ENCODE measurements at places on chromosomes 2 and 18. TPM values are rescaled to one million over a fixed set of nuclear protein-coding genes. Genes with fewer than 3 reads are reported as not detected.

GNAL gene
- 23.8 TPM for total RNA-seq

DNA sequence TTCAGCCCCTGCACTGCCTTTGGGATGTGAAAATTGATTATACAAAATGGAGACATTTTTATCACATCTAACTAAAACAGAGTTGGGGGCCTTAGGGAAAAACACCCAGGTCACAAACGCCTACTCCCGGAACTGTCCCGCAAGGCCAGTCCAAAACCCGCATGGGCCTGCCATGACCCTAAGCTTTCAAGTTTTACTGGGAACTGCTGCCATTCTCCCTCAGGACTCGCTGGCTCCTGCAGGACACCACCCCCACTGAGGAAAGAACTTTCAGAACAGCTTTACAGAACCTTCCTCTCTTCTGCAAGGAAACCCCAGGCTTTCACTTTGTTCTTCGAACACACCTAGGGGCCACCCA, 320.4 kb upstream of the HS6ST1 start:
- peaks cover 20% of the 10 kb centered on the region for H3K4me1 ChIP-seq

DNA sequence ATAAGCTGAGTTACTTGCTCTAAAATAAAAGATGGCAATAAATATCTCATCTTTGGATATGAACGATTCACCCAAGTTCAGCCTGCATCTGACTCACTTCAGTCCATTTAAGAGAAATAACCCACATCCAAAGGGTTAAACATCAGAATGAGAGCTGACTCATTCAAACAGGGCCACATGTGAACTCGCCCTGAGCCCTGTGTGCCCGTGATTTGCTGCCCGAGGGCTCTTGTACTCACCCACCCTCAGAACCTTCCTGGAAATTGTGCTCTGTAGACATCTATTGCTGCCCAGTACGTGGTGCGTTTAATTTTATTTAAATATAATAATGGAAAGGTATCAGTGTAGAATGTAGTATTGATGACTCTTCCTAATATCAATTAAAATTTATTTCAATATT, 66.9 kb upstream of the RBM44 start:
- H3K4me1 ChIP-seq: peaks cover 10% of the 10 kb centered on the region
- H3K27me3 ChIP-seq: no peaks in the 10 kb centered on the region
- H3K27ac ChIP-seq: no peak overlapping the region
- peaks cover 3% of the 10 kb centered on the region for H3K36me3 ChIP-seq
- no peak overlapping the region for H3K4me3 ChIP-seq
- DNase-seq: no peak

MXD1 gene
- 3.7 TPM for total RNA-seq

- no peaks in the 10 kb centered on the region for H3K27me3 ChIP-seq
- H3K27ac ChIP-seq: no peak overlapping the region
Measured at GRCh38 chr2:111523009-111523408, 361.0 kb downstream of the ANAPC1 start.

DNA sequence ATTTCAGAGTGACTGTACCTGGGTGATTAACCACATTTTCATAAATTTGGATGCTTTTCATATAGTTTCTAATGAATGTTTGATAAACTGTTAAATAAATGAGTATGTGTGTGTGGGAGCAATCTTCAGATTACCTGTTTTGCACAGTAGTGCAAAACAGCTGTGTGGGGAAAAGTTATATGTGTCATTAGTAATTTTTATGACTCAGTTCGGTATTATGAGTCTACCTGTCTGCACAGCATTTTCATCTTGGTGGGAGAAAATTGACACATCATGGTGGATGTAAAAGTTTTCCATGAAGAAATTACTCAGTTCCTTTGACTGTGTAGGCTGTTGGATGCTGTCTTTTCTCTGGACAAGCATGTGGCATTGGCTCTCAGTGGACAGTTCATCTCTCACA, 43.8 kb downstream of the LTBP1 start:
- no peak for DNase-seq
- no peaks in the 10 kb centered on the region for H3K27me3 ChIP-seq
- H3K4me3 ChIP-seq: no peak overlapping the region
- H3K4me1 ChIP-seq: no peaks in the 10 kb centered on the region
- H3K27ac ChIP-seq: no peak overlapping the region

DNA sequence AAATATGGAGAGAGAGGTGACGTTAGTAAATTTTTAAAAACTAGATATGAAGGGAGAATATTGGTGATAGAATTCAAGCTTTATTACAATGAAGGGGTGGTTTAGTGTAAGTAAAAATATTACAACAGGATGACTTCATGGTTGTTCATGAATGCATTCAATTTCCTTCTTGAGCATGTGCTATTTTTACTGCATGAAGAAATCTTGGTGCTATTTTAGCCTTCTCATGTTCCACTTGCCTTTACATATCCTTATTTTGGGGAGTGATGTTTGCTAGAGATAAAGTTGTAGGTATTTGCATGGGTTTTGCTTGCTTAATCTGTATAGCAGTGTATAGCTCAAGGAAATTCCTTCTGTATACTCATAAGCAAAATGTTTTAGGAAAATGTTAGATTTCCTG, 195.0 kb upstream of the MMADHC start:
- H3K4me1 ChIP-seq: no peaks in the 10 kb centered on the region
- DNase-seq: no peak
- H3K36me3 ChIP-seq: peaks cover 1% of the 10 kb centered on the region
- H3K4me3 ChIP-seq: no peak overlapping the region
- no peaks in the 10 kb centered on the region for H3K27me3 ChIP-seq
- H3K27ac ChIP-seq: no peak overlapping the region

DNA sequence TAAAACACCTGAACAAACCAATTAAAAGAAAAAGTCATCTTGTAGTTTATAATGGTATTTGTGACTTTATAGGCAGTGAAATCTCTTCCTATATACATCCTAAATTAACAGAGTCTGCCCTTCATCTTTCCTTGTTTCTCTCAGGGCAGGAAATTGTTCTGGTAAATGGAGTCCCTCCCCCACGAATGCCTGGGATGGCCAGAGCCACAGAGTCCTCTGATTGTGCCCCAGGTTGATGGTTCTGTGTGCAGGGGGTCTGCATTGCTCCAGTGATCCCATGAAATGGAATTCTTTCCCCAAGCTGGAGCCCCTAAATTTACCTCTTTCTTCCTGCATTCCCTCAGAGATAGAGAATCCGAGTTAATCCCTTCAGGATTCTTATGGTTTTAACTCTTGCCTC, 155.5 kb downstream of the MTX2 start:
- DNase-seq: no peak
- H3K27me3 ChIP-seq: no peaks in the 10 kb centered on the region
- no peak overlapping the region for H3K4me3 ChIP-seq
- H3K4me1 ChIP-seq: no peaks in the 10 kb centered on the region
- no peak overlapping the region for H3K27ac ChIP-seq

DNA sequence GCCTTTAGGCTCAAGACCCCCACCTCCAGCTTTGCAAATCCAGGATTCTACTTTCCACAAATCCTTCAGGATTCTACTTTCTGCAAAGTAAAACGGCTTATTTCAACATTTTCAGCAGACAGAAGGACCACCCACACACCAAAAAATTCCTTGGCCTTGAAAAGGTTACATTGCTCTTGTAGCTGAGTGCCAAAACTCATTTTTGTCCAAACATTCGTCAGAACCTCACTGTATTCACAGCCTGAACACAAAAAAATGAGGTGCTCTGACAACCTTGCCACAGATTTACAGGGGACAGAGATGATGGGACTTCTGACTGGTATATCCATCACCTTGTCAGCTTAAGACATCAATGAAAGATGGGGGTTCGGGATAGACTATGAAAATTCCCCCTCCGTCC, 63.0 kb upstream of the COX7A2L start:
- H3K36me3 ChIP-seq: no peaks in the 10 kb centered on the region
- H3K27me3 ChIP-seq: no peaks in the 10 kb centered on the region
- DNase-seq: no peak
- H3K27ac ChIP-seq: no peak overlapping the region
- no peaks in the 10 kb centered on the region for H3K4me1 ChIP-seq
- H3K4me3 ChIP-seq: no peak overlapping the region

MC2R gene
- total RNA-seq: not detected

DNA sequence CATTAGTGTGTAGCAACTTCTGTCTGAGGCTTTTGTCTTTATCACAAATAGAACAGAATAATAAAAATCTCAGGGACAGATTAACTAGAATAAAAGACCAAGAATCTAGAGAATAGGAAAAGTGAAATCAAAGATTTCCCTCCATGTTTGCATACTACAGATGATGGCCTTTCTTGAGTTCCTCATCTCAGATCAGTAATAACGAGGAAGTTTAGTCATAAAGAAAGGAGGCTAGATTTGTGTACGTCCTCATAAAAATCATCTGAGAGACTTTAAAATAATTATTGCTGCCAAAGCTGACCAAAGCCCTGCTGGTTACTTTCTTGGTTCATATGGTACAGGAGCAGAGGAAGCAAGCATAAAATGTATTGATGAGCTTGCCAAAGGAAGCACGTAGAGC, 117.3 kb downstream of the MIB1 start:
- no peak overlapping the region for H3K4me3 ChIP-seq
- no peak overlapping the region for H3K27ac ChIP-seq
- peaks cover 61% of the 10 kb centered on the region for H3K36me3 ChIP-seq
- H3K27me3 ChIP-seq: no peaks in the 10 kb centered on the region

FOXD4L1 gene
- total RNA-seq: not detected

- no peak for DNase-seq
- no peak overlapping the region for H3K4me3 ChIP-seq
- no peak overlapping the region for H3K27ac ChIP-seq
- no peaks in the 10 kb centered on the region for H3K36me3 ChIP-seq
Measured at GRCh38 chr18:67845035-67845434, 328.5 kb upstream of the DSEL start.

GRCh38 chr18:35478520-35479435, 19.0 kb downstream of the INO80C start:
- peaks cover 35% of the 10 kb centered on the region for H3K36me3 ChIP-seq
- H3K27me3 ChIP-seq: no peaks in the 10 kb centered on the region

POTEE gene
- total RNA-seq: 1.2 TPM

GRCh38 chr2:112877423-112877822, 33.5 kb upstream of the IL37 start:
- H3K36me3 ChIP-seq: no peaks in the 10 kb centered on the region
- H3K4me3 ChIP-seq: no peak overlapping the region
- no peaks in the 10 kb centered on the region for H3K4me1 ChIP-seq
- H3K27ac ChIP-seq: no peak overlapping the region
- no peak for DNase-seq

- H3K27ac ChIP-seq: peak overlapping the region; percentile 89
- H3K4me3 ChIP-seq: peak overlapping the region; percentile 71
- DNase-seq: peak; percentile 91
- peaks cover 22% of the 10 kb centered on the region for H3K4me1 ChIP-seq
- H3K36me3 ChIP-seq: peaks cover 49% of the 10 kb centered on the region
Measured at GRCh38 chr2:219565130-219566080, 5.9 kb downstream of the OBSL1 start.

DNA sequence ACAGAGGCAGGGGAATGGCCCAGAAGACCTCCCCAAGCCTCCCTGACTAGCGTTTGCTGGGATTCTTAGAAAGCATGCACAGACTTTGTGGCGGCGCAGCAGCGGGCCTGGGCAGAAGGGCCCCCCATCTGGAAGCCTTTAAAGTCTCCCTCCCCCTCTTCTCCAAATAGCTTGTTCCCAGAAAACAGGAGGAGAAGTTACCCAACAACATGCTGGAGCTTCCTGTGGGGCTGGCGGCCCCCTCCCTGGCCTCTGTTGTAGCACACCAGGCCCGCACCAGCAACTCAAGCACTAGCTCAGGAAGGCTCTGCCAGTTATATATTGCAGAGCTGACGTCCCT, 334.8 kb downstream of the DYSF start:
- H3K36me3 ChIP-seq: no peaks in the 10 kb centered on the region
- DNase-seq: no peak
- no peaks in the 10 kb centered on the region for H3K4me1 ChIP-seq
- no peak overlapping the region for H3K27ac ChIP-seq
- H3K27me3 ChIP-seq: no peaks in the 10 kb centered on the region

DNA sequence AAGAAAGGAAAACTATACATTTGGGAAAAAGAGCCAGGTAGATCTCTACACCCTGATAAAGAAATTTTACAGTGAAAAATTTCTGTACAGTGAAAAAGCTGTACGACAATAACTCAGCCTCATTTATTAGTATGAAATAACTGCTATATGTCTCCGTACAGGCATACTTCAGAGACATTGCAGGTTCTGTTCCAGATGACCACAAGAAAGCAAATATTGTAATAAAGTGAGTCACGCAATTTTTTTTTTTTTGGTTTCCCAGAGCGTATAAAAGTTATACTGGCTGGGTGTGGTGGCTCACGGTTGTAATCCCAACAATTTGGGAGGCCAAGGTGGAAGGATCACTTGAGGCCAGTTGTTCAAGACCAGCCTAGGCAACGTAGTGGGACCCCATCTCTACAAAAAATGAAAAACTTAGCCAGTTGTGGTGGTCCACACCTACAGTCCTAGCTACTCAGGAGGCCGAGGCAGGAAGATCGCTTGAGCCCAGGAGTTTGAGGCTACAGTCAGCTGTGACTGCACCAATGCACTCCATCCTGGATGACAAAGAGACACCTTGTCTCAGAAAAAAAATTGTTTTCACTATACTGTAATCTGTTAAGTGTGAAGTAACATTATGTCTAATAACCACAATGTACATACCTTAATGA, 28.2 kb upstream of the AMMECR1L start:
- H3K27ac ChIP-seq: no peak overlapping the region
- no peak for DNase-seq
- H3K36me3 ChIP-seq: no peaks in the 10 kb centered on the region

DNA sequence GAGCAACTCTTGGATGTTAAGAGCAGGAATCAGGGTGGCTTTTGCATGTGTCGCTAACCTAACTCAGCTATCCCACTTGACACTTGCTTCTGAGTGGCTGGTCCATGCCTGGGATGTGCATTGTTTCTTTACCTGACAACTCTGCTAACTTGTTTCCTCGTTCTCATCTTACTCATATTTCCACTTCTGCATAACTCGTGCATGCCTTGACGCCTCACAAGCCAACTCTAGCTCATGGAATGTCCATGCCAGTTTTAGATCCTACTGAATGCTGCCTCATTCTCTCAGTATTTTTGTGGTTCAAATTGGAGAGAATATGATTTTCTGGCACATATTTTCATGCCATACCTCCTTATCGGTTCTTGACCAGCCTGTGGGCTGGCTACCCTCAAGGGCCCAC, 52.5 kb downstream of the CDCA7 start:
- H3K4me3 ChIP-seq: no peak overlapping the region
- H3K27me3 ChIP-seq: no peaks in the 10 kb centered on the region
- H3K27ac ChIP-seq: no peak overlapping the region
- no peak for DNase-seq
- H3K36me3 ChIP-seq: no peaks in the 10 kb centered on the region
- H3K4me1 ChIP-seq: no peaks in the 10 kb centered on the region

- no peak overlapping the region for H3K27ac ChIP-seq
- no peak overlapping the region for H3K4me3 ChIP-seq
- H3K4me1 ChIP-seq: no peaks in the 10 kb centered on the region
- H3K36me3 ChIP-seq: peaks cover 57% of the 10 kb centered on the region
Measured at GRCh38 chr2:148253685-148254084, 232.8 kb downstream of the MBD5 start.

- H3K4me1 ChIP-seq: no peaks in the 10 kb centered on the region
- H3K27ac ChIP-seq: no peak overlapping the region
- H3K27me3 ChIP-seq: no peaks in the 10 kb centered on the region
- DNase-seq: no peak
- H3K36me3 ChIP-seq: no peaks in the 10 kb centered on the region
- H3K4me3 ChIP-seq: no peak overlapping the region
Measured at GRCh38 chr2:28643327-28643726, 108.3 kb upstream of the PPP1CB start.

- peaks cover 6% of the 10 kb centered on the region for H3K36me3 ChIP-seq
- no peak overlapping the region for H3K4me3 ChIP-seq
- DNase-seq: no peak
Measured at GRCh38 chr2:110146183-110146944, 30.7 kb upstream of the MALL start.
